ENCODE measurements at places on chromosomes 3 and 15.

GRCh38 chr3:181086011-181086410, 96.5 kb upstream of the DNAJC19 start:
- no peak for DNase-seq

DNA sequence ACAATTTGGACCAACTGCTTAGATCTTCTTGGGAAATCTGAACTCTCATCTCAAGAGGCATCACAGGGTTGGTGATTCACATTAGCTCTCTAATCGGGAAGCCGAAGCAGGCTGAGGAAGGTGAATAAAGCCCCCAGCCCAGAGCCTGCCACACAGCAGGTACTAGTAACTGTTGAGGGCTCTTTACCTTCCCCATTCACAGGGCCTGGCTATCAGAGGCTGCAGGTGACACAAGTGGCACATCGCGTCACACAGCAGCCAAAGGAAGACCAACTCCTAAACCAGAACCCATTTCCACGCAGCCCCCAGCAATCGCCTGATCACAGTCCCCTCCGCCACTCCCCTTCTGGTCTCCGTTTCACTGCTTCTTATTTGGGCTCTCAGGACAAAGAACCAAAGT, 29.2 kb downstream of the SH3BP5 start:
- no peak for DNase-seq

- no peak for DNase-seq
Measured at GRCh38 chr3:153052096-153052460, 109.9 kb upstream of the RAP2B start.

GRCh38 chr3:160941885-160942494, 163.2 kb downstream of the B3GALNT1 start:
- DNase-seq: peak; percentile 63

DNA sequence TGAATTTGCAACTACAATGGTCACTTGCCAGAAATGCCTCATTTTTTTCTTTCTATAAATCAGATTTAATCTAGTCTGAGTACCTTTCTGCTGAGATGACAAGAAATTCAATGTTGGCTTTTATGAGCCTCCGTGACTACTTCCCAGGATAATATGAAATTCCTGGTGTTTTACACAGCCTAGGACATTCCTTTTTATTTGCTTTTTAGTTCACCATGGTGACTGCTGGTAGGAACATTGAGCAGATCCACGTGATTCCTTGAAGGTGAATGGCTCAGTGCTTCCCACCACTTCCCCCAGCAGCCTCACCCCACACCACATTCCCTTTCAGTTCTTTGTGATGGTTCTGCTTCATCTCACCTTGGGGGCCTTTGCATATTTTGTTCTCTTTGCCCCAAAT, 4.3 kb upstream of the NPTN start:
- DNase-seq: no peak

All from activated T-cell treated with anti-CD3 and anti-CD28 coated beads for 24 hours (primary cell).